ENCODE measurements at places on chromosomes 7 and 10.

DNA sequence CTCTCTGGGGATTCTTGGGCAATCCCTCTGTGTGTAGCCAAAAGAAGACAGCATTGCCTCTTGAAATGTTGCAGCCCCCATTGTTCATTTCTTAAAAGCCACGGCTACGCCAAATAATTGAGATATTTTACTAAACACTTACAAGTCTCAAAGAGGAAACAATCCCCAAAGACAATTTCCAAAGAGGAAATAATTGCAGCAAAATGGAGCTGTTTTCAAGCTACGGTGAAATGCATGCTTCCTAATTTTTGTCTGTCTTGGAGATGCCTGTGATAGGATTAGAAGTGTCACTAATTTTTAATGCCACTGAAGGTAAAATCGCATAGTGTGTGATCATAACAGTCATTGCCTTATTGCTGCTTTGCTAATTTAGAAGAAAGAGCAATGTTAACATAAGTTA is 72.9 kb upstream of the NAMPT start:
- H3K36me3 ChIP-seq: no peaks in the 10 kb centered on the region
- no peaks in the 10 kb centered on the region for H3K27me3 ChIP-seq
- no peak overlapping the region for H3K4me3 ChIP-seq

GRCh38 chr10:50575477-50576244 is 48.1 kb downstream of the SGMS1 start:
- no peaks in the 10 kb centered on the region for H3K36me3 ChIP-seq
- no peaks in the 10 kb centered on the region for H3K27me3 ChIP-seq
- DNase-seq: no peak
- no peak overlapping the region for H3K27ac ChIP-seq
- H3K4me3 ChIP-seq: no peak overlapping the region

GRCh38 chr7:74718336-74718735 is 55.5 kb upstream of the NCF1 start:
- H3K36me3 ChIP-seq: peaks cover 35% of the 10 kb centered on the region
- H3K27ac ChIP-seq: no peak overlapping the region
- H3K4me1 ChIP-seq: no peaks in the 10 kb centered on the region
- no peak for DNase-seq
- H3K4me3 ChIP-seq: no peak overlapping the region

- no peaks in the 10 kb centered on the region for H3K36me3 ChIP-seq
- H3K4me1 ChIP-seq: no peaks in the 10 kb centered on the region
- no peaks in the 10 kb centered on the region for H3K27me3 ChIP-seq
- H3K27ac ChIP-seq: no peak overlapping the region
- DNase-seq: no peak
These were observed 73.9 kb downstream of the GRID1 start for GRCh38 chr10:86292462-86293395.

- H3K27ac ChIP-seq: no peak overlapping the region
- no peak for DNase-seq
- H3K36me3 ChIP-seq: no peaks in the 10 kb centered on the region
- no peaks in the 10 kb centered on the region for H3K4me1 ChIP-seq
These were observed 1605.4 kb upstream of the LRRTM3 start for GRCh38 chr10:65320236-65321026.

DNA sequence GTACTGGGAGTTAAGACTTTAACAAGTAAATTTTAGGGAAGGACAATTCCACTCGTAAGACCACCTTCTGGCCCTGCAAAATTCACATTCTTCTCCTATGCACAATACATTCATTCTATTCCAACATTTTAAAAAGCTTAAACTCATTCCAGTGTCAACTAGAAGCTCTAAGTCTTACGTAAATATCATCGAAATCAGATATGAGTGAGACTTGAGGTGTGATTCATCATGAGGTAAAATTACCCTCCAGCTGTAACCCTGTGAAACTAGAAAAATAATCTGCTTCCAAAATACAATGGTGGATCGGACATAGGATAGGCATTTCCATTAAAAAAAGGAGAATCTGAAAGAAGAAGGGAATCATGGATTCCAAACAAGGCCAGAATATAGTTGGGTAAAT is 370.3 kb downstream of the CDC14C start:
- no peak for DNase-seq
- H3K27ac ChIP-seq: no peak overlapping the region
- no peak overlapping the region for H3K4me3 ChIP-seq
- no peaks in the 10 kb centered on the region for H3K36me3 ChIP-seq
- no peaks in the 10 kb centered on the region for H3K4me1 ChIP-seq

GRCh38 chr10:88281592-88282347 is 301.3 kb downstream of the RNLS start:
- no peaks in the 10 kb centered on the region for H3K4me1 ChIP-seq
- no peaks in the 10 kb centered on the region for H3K27me3 ChIP-seq
- no peak overlapping the region for H3K4me3 ChIP-seq
- H3K27ac ChIP-seq: no peak overlapping the region
- H3K36me3 ChIP-seq: no peaks in the 10 kb centered on the region
- no peak for DNase-seq

DNA sequence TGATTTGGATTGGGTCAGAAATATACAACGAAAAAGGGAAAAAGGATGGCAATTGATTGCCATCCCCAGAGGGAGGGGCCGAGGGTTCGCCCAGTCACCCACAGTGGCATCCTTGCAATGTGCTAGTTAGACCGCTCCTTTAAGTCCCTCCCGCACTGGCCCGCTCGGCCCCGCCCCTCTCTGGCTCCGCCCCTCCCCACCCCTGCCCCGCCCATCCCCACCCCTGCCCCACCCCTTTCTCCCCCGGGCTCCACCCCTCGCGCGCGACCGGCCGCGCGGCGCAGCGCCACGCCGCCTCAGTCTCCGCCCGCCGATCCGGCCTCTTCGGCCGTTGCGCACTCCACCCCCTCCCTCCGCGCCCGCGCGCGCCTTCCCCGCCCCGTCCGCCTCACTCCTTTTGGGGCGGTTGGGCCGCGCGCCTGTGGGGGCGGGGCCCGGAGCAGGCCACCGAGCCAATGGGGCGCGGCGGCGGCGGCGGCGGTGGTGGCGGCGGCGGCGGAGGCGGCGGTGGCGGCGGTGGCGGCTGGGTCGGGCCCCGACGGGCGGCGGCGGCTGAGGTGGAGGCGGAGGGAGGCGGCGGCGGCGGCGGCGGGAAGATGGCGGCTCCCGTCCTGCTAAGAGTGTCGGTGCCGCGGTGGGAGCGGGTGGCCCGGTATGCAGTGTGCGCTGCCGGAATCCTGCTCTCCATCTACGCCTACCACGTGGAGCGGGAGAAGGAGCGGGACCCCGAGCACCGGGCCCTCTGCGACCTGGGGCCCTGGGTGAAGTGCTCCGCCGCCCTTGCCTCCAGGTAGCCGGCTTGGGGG is at the start of gene VKORC1L1:
Gene VKORC1L1, plus strand, starts transcription at position 299 of the 806 bp plus-strand sequence. Its CDS starts 298 bp downstream, at position 597.
- no peaks in the 10 kb centered on the region for H3K27me3 ChIP-seq
- peaks cover 11% of the 10 kb centered on the region for H3K4me1 ChIP-seq
- H3K36me3 ChIP-seq: no peaks in the 10 kb centered on the region
- peak; percentile 80 for DNase-seq
- peak within 1 kb of the TSS; percentile 79 for H3K4me3 ChIP-seq

DNA sequence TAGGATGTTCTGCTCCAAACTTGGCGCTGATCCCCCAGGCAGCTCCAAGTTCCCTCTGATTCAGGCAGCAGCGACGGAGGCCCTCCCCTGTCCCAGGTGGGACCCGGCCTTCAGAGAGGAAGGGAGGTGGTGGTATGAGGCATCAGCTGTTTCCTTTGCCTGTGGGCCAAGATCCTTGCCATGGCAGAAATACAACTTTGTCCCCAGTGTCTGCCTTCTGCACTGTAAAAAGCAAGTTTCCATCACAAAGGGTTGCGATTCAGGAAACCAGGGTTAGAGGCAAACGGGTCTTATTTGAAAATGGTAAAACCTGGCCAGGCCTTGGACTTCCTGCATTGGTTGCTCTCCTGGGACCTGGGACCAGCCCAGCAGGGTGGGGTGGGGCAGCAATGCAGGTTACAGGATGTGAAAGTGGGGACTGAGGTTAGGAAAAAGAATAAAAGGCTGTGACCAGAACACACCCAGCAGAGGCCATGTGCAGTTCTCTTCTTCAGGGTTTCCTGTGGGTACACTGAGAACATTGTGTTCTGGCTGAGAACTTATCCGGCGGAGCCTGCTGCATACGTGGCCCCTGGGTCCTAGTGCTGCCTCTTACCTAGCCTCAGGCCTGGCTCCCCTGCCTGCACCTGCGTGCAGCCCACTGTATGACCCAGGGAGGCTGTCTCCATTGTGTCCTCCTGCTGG is 25.1 kb upstream of the DDIT4 start:
- H3K27me3 ChIP-seq: no peaks in the 10 kb centered on the region
- peak overlapping the region; percentile 50 for H3K27ac ChIP-seq
- peak overlapping the region; percentile 24 for H3K4me3 ChIP-seq
- H3K4me1 ChIP-seq: peaks cover 40% of the 10 kb centered on the region

DNA sequence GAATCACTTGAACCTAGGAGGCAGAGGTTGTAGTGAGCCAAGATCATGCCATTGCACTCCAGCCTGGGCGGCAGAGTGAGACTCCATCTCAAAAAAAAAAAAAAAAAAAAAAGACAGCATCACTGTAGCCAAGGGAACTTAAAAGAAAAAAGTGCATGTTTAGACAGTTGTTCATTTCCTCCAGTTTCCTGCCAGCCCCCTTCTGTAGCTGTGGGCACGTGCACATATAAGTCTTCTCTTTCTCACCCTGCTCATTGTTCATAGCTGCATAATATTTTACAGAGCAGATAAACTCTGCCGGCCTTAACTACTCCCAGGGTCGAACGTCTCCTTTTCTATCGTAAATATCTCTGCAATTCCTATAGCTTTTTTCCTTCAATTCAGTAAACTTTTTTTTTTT is 132.6 kb downstream of the LHPP start:
- no peak overlapping the region for H3K4me3 ChIP-seq
- no peaks in the 10 kb centered on the region for H3K36me3 ChIP-seq
- H3K4me1 ChIP-seq: peaks cover 8% of the 10 kb centered on the region
- DNase-seq: no peak
- no peak overlapping the region for H3K27ac ChIP-seq

GRCh38 chr7:100372256-100372655 is 1.0 kb upstream of the PILRA start:
- no peaks in the 10 kb centered on the region for H3K36me3 ChIP-seq
- no peaks in the 10 kb centered on the region for H3K27me3 ChIP-seq
- no peaks in the 10 kb centered on the region for H3K4me1 ChIP-seq
- H3K27ac ChIP-seq: no peak overlapping the region
- DNase-seq: no peak
- no peak overlapping the region for H3K4me3 ChIP-seq

DNA sequence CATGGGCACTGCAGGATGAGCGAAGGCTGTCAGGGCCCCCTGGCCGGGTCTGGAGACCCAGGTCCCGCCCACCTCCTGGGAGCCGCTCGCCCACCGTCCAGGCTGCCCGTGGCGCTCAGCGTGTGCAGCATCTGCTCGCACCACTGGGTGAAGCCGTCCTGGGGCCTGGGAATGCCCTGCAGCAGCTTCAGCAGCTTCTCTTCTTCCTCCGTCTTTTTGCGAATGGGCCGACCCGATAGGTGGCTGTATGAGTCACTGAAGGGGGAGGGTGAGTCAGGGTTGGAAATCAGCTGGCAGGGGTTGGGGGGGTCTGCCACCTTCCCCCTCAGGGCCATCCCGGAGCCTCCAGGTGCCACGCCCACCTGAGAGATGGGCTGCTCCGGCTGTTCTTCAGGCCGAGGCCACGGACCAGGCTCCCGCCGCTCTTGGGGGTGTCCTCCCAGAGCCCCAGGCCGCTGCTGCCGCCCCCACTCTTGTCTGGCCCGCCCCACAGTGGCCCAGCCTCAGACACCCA is 8.7 kb downstream of the GNB2 start:
- H3K4me1 ChIP-seq: peaks cover 5% of the 10 kb centered on the region
- no peak for DNase-seq
- no peak overlapping the region for H3K4me3 ChIP-seq
- peaks cover 27% of the 10 kb centered on the region for H3K36me3 ChIP-seq
- H3K27ac ChIP-seq: no peak overlapping the region
